Stromal cell of bone marrow (primary cell): ENCODE measurements at places on chromosomes 1 and 21.

- peak; percentile 51 for DNase-seq
These were observed 24.7 kb downstream of the HMGCS2 start for GRCh38 chr1:119743776-119744597.

DNA sequence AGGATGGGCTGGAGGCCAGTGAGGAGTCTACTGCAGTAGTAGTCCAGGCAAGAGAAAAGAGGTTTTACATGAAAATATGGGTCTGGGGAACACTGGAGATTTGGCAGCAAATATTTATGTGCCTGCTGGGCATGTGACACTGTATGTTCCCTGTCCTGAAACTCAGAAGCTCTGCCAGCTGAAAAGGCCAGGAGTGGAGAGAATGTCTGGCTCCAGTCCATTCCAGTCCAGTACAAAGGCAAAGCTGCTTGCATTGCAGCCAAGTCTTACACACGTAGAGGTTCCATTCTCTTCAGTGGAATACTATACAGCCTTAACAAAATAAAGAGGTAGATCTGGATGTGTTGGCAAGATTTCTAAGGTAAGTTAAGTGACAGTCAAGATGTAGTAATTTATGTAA, 7.5 kb upstream of the YBX1 start:
- no peak for DNase-seq

DNA sequence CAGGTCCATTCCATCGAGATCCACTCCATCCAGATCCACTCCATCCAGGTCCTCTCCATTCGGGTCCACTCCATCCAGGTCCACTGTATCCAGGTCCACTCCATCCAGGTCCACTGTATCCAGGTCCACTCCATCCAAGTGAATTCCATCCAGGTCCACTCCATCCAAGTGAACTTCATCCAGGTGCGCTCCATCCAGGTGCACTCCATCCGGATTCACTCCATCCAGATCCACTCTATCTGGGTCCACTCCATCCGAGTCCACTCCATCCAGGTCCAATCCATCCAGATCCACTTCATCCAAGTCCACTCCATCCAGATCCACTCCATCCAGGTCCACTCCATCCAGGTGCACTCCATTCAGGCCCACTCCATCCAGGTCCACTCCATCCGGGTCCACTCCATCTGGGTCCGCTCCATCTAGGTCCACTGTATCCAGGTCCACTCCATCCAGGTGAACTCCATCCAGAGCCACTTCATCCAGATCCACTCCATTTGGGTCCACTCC, 157.4 kb downstream of the HUNK start:
- DNase-seq = no peak

GRCh38 chr1:245216366-245217115, 61.8 kb downstream of the KIF26B start:
- DNase-seq = no peak

DNA sequence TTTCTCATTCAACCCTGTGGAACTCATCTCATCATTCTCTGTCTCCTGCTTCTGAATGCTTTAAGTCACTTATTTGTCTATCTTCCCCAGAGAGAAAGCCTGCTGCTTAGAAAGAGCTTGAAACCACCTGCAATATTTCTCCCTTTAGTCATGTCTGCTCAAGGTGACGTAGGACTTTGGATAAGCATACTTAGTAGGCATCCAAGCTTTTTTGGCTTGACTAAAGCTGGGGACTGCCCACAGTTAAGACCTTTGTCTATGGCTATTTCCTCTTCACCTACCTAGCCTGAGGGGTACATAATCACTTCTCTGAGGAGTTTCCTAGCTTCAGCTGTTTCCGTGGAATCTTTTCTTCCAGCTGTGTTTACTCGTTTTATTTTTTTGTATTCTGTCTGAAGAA, 665.8 kb upstream of the CAMK1G start:
- DNase-seq = no peak

GRCh38 chr1:205354259-205355074, 2.3 kb downstream of the KLHDC8A start:
- DNase-seq = peak; percentile 49

DNA sequence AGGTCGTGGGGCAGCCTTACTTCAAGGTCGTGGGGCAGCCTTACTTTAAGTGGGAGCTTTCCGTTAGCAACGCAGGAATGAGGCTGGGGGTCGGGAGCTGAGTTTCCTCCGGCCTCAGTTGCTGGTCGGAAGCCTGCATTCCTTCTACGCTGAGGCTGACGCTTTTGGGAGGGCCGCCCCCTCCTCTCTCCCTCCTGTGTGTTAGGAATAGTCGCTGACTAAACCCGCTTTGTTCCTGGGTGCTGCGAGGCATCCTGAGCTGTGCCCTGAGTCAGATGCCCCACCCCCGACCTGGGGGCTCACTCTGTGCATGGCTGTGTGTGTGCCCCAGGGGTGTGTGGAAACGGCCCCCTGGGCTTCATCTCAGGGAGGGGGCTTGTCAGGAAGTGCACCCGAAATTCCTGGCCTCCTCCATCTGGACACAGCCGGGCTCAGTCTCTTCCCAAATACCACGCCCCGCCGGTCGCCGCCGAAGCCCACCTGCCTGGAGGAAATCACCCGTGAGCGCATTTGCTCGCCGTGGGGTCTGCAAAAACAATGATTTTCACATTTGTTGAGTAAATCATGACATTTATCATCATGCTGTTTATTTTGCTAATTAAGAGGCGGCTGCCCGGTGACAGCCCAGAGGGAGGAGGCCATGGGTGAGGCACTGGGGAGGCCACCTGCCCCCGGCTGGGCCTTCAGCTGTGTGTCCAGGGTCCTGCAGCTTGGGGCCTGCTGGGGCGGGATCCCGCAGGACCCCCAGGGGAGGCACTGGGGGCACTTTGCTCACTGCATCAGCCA, 121.4 kb downstream of the PRDM16 start:
- no peak for DNase-seq

DNA sequence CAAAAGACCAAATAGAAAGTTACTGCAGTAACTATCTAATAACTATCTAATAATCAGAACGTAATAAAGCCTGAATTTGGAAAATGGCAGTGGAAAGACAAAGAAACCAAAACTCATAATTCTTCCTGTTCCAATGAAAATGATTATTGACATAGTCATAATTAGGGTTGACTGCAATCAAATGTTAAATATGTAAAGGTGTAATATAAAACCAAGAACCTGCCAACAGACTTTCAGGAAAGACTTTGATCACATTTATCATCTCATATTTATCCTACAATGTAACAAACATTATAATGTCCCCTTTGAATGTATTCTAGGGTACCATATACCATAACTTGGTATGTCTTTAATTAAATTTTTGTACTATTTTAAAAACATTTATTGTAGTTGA, 26.9 kb downstream of the NRIP1 start:
- no peak for DNase-seq

DNA sequence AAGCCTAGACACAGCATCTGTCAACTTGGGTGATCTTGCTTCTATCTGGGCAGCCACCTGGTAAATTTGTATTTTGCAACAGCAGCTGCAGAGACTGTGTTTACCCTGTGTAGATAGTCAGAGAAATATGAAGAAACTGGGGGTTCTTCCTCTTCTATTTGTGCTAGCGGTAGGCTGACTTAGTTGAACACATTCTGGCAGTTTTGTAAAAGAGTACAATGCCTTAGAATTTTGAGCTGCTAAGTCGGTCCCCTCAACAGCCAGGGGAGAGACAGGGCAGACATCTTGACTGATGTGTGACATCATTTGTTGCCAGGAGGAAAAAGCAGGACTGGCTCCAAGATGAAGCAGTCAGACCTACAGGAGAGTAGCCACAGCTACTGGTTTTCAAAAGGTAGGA, 53.7 kb downstream of the KCNJ6 start:
- no peak for DNase-seq

GRCh38 chr1:17235135-17235885, 13.6 kb upstream of the PADI3 start:
- DNase-seq = no peak

- no peak for DNase-seq
These were observed 95.7 kb downstream of the RHOU start for GRCh38 chr1:228830954-228831481.

- DNase-seq = peak; percentile 74
These were observed 10.1 kb downstream of the DIPK1A start for GRCh38 chr1:92951141-92951582.

- DNase-seq = no peak
These were observed 4.0 kb upstream of the ST6GALNAC3 start for GRCh38 chr1:76070538-76070937.

GRCh38 chr1:111695801-111696200, 43.4 kb downstream of the INKA2 start:
- DNase-seq = no peak

- no peak for DNase-seq
These were observed at the start of gene KCNA3 for GRCh38 chr1:110674337-110675059. Gene KCNA3 (minus strand): TSS chr1:110674940. CDS start chr1:110674809, 131 bp downstream.

GRCh38 chr1:183019860-183020259, 3.4 kb upstream of the LAMC1 start:
- DNase-seq = no peak

DNA sequence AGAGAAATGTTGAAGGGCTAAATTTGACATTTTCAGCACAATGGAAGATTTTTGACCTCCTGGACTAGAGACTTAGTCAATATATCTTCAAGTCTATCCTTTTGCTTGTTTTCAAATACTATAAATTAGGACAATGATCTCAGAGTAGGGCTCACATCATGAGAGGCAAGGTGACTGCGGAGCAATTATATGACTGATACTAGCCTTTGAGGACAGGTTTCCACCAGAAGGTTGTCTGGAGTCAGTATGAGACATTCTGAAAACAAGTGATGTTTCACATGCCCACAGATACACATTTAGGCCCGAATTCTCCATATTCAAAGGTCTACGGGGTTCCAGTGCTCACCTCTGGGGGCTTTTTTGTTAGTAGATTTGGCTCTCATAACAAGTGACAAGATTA, 142.3 kb upstream of the SAMSN1 start:
- no peak for DNase-seq

DNA sequence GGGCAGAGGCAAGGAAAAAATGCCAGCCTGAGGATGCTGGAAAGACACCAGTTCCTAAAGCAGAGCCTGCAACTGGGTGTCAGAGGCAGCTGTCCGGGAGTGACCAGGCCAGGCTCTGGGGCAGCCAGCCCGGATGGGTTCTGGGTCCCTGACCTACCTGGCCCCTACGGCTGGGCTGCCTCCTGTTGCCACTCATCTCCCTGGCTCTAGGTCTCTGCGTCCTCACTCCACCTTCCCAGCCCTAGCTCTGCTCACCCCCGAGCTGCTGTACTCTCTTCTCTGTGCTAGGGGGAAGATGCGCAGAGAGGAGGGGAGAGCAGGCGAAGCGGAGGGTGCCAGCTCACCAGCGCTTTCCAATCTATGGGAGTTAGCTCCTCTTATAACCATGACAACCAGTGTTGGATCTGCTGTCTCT, 9.0 kb downstream of the ARHGEF2 start:
- no peak for DNase-seq

GRCh38 chr21:39346206-39346605, 2.7 kb downstream of the HMGN1 start:
- DNase-seq = no peak

- DNase-seq = no peak
These were observed 46.7 kb upstream of the OSBPL9 start for GRCh38 chr1:51570063-51570710.

DNA sequence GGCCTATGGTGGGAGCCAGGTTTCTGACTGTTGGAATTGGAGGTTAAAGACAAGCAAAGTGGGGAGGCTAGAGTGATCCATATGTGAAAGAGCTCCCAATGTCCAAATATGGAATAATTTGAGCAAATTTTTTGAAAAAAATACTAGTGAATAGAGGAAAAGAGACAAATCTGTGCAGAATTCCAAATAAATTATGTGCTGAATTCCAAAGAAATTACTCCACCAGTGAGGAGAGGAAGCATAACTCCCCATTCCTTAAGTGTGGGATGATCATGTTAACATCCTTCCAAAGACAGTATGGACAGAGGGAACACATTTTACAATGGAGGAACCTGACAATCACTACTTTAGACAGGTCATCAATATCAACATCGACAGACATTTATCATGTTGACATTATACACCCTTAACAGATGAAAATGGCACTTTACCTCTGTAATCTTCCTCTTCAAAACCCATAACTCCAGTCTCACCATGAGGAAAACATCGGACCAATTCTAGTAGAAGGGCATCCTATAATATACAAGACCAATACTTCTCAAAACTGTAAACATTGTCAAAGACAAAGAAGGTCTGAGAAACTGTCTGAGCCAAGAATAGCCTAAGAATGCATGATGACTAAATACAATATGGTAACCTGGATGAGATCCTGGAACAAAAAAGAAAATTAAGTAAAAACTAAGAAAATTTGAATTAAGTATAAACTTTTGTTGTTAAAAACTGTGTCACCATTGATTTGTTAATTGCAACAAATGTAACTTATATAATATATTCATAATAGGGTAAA, 71.5 kb upstream of the RGS4 start:
- DNase-seq = no peak

DNA sequence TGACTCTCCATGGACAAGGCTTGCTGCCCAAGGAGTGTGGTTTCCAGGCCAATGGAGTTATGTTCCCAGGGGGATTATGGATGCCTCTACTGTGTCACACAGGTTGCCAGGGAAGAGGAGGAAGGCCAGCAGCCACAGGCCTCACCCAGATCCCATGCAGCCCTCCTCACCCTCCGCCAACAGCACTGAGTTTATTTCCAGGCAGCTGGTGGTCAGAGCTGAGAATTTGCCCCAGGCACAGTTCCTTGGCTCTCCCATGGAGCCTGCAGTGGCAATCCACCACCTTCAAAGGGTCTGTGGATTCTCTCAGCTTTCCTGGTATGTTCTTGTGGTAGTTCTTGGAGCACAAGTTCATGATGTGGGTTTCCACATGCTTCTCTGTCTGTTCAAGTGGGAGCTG, 79.2 kb downstream of the NTNG1 start:
- DNase-seq = no peak

DNA sequence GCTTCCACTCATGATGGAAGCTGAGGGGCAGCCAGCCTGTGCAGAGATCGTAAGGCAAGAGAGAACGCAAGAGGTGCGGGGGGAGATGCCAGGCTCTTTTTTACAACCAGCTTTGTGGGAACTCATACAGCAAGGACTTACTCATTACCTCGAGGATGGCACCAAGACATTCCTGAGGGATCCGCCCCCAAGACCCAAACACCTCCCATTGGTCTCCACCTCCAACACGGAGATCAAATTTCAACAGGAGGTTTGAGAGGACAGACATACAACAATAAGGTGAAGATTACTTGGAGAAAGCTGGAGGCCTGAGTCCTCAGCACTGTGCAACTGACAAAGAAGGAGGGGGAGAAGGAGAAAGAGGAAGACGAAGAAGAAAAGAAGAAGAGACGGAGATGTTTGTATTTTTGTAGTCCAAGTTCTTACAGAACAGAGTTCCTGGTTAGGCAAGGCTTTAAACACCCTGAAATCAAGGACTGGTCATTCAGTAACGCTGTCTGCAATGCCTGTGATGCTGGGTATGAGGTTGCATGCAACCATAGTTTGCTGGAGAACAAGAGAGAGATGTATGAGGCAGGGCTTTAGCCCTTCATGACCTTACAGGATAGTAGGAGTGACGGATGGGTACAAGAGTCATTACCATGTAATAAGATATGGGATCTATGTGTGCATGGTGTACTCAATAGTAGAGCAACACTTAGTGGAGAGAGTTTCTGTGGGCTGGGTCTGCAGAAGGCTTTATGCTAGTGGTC, 19.7 kb upstream of the GALNT2 start:
- no peak for DNase-seq

GRCh38 chr1:84107955-84108354, 36.1 kb upstream of the PRKACB start:
- DNase-seq = no peak
